Stimulated activated CD8-positive, alpha-beta memory T cell treated with anti-CD3 and anti-CD28 coated beads, Interleukin-4, amount 100 ng/mL, for 24 hours (primary cell): ENCODE measurements at places on chromosomes 2 and 18.

GRCh38 chr2:43021791-43022509, 204.5 kb downstream of the ZFP36L2 start:
- no peak for DNase-seq

DNA sequence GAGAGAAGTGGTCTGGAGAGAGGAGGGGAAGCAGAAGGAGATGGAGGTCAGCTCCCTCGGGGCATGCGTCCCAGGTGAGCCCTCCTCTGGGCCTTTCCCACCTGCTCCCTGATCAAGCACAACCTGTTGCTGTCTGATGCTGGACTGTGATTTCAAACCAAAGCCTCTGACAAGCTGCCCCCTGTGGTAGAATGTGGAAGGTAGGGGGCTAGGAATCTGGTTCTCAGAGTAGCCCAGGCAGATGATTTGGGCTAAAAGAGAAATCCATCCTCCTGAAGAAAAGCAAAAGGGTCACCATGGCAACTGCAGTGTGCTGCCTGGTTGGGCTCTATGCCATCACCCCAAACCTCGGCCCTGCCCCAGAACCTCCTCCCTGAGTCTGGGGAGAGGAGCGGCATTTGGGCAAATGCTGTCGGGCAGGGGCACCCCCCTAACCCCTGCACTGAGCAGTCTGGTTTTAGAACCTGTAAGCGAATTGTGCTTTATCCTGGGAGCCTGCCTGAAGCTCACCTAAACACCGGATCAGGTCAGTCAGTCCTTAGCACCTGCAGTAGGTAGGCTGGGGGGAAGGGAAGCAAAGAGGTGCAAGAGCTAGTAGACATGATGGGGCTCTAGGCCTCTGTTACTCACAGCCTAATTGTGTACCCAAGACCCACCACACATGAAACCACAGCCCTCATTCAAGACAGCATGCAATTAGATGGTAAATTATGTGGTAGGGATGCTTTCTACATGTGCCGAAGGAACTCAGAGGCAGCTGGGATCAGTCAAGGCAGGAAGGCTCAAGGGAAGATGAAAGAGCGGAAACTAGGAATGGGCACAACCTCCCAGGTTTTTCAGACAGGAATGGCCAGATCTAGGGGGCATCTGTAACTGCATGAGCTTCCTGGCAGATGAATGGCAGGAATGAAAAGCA, 83.5 kb downstream of the DNMT3A start:
- DNase-seq = no peak

DNA sequence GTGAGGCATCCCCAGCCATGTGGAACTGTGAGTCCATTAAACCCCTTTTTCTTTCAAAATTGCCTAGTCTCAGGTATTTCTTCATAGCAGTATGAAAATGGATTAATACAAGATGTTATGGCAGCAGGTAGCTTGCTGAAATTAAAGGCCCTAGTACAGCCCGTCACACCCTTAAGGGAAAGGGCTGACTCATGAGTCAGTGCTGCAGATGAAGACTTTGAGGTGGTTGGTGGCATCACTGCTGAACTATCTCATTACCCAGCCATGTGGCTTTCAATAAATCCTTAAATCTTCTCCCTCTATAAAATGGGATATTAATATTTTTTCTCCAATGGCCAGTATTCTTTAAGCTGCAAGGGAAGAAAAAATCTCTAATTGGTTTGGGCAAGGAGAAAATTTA, 226.1 kb upstream of the CCDC68 start:
- no peak for DNase-seq

DNA sequence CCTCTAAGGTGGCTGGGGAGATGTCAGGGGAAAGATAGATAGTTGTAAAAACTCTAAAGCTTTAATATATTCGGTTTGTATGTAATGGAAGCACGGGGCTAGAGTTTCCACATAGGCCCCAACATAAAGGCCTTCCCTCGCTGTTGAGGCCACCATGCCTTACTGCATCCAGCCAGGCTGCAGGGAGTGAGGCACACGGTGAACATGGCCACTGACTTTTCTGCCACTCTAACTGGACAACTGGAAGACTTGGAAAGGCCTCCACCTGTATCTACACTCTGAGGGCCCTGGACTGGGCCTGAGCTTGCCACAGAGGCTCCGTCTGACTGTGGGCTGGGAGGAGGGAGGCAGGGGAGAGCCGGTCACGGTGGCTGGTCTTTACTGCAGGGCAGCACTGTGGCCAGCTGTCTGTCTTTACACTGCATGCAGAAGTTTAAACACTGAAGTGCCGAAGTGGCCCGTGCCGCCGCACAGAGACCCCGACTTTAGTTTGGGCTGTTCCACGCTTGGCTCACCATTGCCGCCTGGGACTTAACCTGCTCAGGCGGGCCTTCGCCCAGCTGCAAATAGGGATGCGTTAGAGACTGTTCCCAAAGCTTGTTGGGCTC, 66.7 kb downstream of the EMILIN2 start:
- no peak for DNase-seq

GRCh38 chr2:30048636-30049175, 98.1 kb upstream of the YPEL5 start:
- DNase-seq = no peak

DNA sequence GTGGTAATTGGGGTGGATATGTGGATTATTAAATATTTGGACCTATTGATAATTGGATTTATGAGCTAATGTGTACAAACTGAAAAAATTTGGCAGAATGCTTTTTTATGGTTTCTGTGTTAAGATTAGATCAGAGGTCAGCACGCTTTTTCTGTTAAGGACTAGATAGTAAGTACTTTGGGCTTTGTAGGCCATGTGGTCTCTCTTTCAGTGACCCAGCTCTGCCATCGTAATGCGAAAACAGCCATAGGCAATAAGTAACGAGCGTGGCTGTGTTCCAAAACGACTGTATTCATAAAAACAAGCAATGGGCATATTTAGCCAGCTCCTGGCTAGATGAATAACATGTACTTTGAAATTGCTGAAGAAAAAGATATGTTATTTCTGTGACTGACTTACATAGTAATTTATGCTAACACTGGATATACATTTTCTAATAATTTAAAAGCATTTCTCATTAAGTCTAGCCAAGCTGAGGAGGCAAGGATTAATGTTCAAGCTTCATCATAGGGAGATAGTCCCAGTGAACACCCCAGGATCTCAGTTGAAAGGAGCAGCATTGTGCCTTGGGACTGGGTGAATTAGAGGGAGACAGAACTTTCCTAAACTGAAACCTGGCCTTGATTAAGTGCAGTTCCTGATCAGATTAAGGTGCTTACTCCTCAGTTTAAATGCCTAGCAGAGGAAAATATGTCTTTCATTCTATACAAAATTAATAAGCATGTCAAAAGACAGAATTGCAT, 20.0 kb downstream of the CCDC138 start:
- no peak for DNase-seq

DNA sequence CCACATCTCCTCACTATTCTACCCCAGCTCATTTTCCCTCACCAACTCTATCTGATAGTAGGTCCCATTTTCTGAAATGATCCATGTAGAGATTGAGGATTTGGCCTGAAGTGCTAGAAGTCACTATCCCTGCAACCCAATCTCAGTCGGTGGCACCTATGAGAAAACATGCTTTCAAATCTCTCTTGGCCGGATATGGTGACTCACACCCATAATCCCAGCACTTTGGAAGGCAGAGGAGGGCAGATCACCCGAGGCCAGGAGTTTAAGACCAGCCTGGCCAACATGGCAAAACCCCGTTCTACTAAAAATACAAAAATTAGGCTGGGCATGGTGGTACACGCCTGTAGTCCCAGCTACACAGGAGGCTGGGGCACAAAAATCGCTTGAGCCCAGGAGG, 19.1 kb upstream of the MARCHF4 start:
- DNase-seq = no peak

GRCh38 chr18:50313031-50313607, 25.6 kb upstream of the CXXC1 start:
- DNase-seq = no peak

GRCh38 chr2:102634831-102635241, 15.5 kb downstream of the SLC9A2 start:
- DNase-seq = no peak

GRCh38 chr2:190563109-190563508, 28.6 kb upstream of the NEMP2 start:
- DNase-seq = peak; percentile 19

- DNase-seq = peak; percentile 21
These were observed 156.0 kb downstream of the TANC1 start for GRCh38 chr2:159124441-159124911.

DNA sequence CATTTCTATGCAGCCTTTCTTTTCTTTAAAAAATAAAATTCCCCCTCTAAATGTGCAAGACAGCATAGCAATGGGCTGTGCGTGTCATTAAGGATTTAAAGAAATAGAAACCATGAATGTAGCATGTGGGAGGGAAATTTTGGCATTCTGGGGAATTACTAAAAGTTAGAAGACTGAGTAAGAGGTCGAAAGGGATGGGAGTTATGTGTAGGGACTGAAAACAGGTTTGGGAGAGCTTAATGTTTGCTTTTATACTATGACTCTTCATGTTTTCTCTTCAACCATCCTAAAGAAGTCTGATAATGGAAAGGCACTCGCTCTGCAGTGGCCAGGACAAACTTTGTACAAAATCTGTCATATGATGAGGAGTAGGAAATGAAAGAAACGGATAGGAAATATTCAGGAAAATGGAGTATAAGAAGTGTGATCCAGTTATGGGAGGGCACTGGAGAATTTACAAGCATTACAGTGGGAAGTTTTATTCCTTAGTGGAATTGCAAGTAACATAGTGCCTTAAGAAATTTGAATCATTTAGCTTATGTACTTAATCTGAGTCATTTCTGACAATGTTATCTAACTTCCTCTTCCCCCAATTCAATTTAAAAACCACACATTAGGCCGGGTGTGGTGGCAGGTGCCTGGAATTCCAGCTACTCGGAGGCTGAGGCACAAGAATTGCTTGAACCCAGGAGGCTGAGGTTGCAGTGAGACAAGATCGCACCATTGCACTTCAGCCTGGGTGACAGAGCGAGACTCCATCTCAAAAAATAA, 20.6 kb downstream of the TMEM87B start:
- no peak for DNase-seq

- no peak for DNase-seq
These were observed 164.5 kb downstream of the PMAIP1 start for GRCh38 chr18:60064271-60064670.

DNA sequence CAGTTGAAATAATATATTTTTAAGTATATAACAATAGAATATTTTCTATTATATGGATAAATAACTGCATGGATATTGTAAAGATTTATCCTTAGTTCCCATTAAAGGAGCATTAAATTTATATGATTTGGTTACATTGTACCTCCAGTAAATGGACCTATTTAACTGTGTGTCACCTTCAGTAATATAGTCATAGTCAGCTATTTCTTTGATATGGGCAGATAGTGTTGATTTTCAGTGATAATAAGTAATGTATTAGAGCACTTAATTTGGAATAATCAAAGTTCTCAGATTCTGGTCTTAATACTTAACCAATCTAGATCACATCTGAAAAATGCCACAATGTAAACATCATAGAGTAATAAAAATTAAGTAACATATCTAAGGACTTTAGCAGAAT, 1527.3 kb upstream of the NXPH2 start:
- no peak for DNase-seq

GRCh38 chr2:173596244-173596643, 241.6 kb downstream of the CDCA7 start:
- DNase-seq = no peak

GRCh38 chr2:69715964-69716363, 26.0 kb upstream of the ANXA4 start:
- no peak for DNase-seq

GRCh38 chr2:219398721-219399363, 11.1 kb upstream of the DNPEP start:
- no peak for DNase-seq

DNA sequence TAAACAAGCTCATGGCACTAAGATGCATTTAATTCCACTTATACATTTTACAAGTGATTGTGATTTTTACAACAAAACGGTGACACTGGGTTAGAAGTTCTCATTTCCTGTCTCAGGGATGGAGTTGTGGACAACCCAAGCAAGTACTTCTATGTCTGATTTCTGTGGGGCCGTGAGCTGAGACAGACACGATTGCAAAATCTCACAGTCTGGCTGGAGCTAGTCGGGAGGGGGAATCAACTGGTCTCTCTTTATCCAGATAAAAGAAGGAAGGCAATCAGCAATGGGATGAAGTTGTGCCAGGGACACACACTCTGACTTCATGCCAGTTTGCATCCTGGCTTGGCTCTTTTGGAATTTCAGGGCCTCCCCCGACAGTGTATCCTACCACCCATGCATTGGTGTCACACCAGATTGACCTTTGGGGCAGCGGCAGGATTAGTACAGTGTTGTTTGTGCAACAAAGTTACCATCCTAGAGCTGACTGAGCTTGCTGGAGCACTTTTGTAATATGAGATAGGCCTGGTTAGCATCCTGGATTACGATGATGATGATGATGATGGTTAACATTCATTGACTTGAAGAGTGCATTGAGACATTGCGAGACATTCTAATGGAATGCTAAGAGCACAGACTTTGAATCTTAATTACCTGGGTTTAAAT, 98.8 kb downstream of the CTAGE1 start:
- no peak for DNase-seq

- no peak for DNase-seq
These were observed 111.9 kb upstream of the SYT4 start for GRCh38 chr18:43389163-43389562.

DNA sequence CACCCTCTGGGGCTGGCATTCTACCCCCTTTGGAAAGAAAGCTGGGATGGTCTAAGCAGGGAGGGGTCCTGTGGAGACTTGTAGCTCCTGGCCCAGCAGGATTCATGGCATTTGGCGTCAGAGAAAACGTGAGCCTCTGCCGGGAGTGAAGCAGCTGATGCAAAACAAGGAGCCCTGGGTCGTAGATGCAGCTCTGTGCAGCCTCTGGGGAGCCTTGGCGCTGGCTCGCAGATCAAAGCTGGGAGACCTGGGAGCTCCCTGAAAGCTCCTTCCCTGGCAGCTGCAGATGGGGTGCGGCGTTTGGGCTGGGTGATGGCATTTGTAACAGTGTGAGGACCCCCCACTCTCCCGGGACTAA, 148.3 kb downstream of the KLHL29 start:
- no peak for DNase-seq

GRCh38 chr2:195898505-195899191, 170.0 kb downstream of the DNAH7 start:
- DNase-seq = no peak

- no peak for DNase-seq
These were observed 65.5 kb upstream of the PMAIP1 start for GRCh38 chr18:59834267-59834666.
